ENCODE measurements at places on chromosomes 6 and 20.
A peak's percentile ranks its signal among the peaks of the same experiment; 100 is the strongest.

- no peak for DNase-seq
Measured at GRCh38 chr20:6038256-6038655, 15.6 kb downstream of the LRRN4 start.

DNA sequence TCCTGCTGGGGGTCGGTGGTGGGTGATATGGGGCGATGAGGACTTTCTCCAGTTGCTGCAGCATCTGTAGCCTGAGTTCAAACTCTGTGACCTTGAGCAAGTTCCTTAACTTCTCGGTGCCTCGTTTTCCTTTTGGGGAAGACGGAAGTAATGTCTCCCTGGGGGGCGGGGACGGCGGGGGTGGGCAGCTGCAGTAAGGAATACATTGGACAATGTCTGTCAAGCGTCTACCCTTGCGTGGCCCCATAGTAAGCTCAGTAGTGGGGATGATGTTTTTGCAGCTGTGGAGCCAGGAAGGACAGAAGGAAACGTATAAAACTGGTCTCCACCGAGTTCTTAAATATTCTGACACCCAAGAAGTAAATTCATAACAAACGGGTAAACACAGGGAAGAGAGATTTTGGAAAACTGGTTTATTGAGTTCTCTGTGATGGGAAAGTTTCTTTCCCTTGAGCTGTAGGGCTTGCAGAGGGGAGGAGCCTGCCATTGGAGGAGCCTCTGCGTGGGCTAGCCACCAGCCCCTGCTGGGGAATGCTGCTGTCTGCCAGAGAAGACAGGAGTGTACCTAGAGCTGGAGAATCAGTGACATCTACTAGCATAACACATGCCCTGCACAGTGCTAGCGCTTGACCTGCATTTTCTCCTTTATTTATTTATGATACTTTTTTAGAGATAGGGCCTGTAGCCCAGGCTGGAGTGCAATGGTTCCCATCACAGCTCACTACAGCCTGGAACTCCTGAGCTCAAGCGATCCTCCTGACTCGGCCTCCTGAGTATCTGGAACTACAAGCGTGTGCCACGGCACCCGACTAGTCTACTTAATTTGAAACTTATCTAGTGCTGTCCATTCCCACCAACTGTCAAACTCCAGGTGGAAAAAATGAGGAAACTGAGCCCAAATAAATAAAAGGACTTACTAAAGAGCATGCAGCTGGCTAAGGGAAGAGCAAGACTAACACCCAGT, 1.2 kb upstream of the ACSS1 start:
- DNase-seq, result no peak

DNA sequence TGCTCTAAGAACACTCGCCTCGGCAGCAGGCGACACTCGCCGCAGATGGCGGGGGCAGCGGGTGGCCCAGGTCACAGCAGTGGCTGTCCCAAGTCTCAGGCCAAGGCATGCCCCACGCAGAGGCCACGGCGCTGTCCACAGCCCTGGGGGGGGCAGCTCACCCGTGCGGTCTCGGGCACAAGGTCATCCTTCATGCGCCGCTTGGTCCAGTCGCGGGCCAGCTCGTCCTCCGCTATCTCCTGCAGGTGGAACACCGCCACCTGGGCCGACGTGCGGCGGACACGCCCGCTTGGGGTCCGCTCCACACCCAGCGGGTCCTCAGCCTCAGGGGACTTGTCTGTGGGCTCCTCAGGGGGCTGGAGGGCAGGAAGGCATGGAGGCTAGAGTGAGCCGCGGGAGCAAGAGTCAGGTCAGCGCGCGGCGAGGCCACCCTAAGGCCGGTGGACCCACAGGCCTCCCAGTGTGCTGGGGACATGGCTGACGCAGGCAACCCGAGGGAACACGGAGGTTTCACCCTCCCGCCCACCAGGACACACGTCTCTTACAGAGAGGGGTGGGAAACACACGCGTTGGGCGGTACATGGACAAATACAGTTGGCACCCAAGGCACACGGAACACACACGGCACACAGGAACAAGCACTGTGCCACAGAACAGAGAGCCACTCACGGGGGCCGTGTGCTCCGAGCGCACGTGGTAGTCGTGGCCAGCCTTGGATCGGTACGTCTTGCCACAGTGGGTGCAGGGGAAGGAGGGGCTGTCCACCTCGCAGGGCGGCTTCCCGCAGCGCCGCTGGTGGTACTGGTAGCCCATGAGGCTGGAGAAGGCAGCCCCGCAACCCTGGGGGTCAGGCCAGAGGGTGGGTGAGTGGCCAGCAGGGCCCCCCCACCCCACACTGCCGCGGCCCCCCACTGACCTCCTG, 6.5 kb upstream of the UCKL1 start:
- DNase-seq, result no peak

GRCh38 chr20:36969478-36970186, 18.1 kb upstream of the SAMHD1 start:
- no peak for DNase-seq

- peak; percentile 98 for DNase-seq
Measured at GRCh38 chr6:128233531-128233930, 286.9 kb downstream of the PTPRK start.

DNA sequence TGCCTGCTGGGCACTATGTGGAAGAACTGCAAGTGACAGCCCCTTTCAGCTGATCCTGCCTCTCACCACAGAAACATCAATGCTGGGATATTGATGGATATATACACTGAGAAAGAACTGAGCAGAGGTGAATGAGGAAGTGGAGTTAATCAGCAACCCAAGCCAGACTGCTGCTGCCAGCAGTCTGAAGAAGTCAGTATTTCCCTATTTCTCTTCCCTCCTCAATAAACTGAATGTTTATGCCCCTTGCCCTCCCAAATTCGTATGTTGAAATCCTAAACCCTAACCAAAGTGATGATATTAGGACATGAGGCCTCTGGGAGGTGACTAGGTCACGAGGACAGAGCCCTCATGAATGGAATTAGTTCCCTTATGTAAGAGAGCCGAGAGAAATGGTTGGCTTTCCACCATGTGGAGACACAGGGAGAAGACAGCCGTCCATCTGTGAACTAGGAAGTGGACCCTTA, 76.3 kb downstream of the CDK19 start:
- DNase-seq, result no peak

DNA sequence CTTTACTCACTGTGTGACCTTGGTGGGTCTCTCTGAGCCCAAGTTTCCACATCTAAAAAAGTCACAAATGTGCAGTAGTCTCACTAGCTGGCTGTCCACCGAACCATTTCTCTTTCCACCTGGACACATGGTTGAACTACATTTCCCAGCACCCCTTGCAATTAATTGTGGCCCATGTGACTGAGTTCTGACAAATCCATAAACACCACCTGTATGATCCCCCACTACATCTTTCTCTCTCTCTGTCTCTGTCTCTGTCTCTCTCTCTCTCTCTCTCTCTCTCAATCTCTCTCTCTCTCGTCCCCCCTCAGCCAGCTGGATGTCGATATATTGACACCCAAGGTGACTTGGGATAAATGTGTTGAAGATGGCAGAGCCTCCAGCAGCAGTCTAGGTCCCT, 42.8 kb downstream of the SNHG17 start:
- no peak for DNase-seq

DNA sequence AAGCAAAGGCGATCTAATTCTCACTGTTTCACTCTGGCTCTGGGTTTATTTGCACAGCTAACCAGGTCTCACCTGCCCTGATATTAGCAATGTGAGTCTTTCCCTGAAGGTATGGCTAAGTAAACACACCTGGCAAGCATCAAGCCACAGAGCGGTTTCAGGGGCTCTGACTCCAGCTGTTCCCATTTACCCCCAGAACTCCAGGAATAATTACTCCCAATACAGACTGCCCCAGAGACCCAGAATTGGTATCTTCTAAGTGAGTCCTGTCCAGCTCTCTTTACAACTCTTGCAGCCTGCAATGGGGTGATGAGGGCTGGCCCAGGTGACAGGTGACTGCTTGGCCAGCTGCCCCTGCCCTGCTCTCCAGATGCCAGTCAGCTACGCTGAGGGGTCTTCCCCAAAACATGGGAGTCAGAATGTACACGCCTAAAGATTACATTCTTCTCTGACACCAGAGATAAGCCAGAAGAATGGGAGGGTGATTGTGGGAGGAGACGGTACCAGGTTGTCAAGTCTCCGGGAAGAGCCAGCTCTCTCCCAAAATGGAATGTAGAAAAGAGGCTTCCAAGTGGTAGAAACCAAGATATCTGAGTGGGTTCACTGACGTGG, 4.9 kb upstream of the LRRN4 start:
- no peak for DNase-seq

GRCh38 chr6:145694083-145694737, 41.1 kb downstream of the EPM2A start:
- DNase-seq, result no peak

- DNase-seq, result no peak
Measured at GRCh38 chr20:63309261-63310071, 16.5 kb downstream of the COL20A1 start.

GRCh38 chr6:140105857-140106256, 731.4 kb upstream of the CITED2 start:
- no peak for DNase-seq

GRCh38 chr20:7463290-7463689, 477.0 kb downstream of the HAO1 start:
- no peak for DNase-seq

DNA sequence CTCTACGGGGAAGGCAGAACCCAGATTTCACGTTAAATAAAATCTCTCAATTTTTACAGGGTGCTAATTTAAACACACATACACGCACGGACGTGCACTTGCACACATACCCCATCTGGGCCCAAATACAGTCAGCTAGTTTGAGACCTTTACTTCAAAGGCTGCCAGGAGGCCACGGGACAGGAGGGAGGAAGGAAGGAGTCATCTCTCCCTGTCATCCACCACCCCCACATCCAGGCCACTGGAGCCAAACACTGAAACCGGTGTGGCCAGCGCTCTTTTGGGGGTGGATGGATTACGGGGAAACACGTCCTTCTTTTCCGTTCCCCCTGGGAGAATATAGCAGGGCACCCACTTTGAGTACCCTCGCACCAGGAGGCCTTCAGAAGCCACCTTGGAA, 60.1 kb downstream of the ZNF831 start:
- DNase-seq, result no peak

- DNase-seq, result no peak
Measured at GRCh38 chr6:38805127-38805655, 90.1 kb downstream of the DNAH8 start.

GRCh38 chr6:30169658-30170614, 6.6 kb downstream of the TRIM15 start:
- peak; percentile 38 for DNase-seq

- no peak for DNase-seq
Measured at GRCh38 chr6:20447581-20448132, 46.0 kb downstream of the E2F3 start.

DNA sequence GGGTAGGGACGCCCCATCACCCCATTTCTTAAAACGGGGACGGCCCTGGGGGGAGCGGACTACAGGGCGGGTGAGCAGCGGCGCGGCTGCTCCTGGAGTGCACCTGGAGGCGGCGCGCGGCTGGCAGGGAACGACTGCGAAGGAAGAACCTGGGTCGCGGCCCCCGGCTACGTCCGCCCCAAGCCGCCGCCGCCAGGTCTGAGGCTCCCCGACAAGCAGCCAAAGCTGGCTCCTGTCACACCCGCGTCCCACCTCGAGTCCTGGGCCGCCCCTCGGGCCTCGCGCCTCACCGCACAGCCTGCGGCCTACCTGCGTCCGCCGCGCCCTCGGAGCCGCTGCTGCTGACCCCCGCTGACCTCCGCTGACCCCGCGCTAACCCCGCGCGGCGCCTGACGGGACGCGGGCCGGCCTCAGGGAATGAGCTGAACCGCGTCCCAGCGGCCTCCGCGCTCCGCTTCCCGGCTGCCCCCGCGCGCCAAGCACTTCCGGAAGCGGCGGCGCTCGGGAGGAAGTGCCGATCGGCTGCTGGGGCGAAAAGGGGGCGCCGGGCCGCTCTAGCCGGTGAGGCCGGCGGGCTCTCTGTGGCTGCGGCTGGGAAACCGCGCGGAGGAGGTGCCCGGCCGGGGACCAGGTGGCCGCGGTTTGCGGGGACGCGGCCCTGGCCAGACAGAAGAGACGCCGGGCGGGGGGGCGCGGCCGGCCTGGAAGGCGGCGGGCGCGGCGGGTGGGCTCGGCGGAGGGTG, at the start of the genes ARFRP1 and ZGPAT:
Gene ARFRP1, minus strand, starts transcription at position 419 of the 743 bp plus-strand sequence. CDS start 885 bp downstream, outside the sequence.
Gene ZGPAT, plus strand, starts transcription at position 482 of the 743 bp plus-strand sequence. CDS start 542 bp downstream, outside the sequence.
- DNase-seq, result peak; percentile 58

DNA sequence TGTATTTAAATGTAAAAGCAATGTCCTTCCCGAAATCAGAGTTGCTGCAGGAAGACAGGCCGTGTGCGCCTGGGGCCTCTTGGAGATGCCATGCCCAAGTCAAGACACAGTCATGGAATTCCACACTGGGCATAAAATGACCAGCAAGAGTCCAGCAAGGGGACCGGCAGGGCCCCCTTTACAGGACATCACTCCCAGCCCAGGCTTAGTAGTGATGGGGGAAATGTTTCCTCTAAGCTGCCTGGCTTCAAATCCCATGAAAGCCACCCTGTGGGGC, 1.9 kb upstream of the PPP1R3G start:
- no peak for DNase-seq

DNA sequence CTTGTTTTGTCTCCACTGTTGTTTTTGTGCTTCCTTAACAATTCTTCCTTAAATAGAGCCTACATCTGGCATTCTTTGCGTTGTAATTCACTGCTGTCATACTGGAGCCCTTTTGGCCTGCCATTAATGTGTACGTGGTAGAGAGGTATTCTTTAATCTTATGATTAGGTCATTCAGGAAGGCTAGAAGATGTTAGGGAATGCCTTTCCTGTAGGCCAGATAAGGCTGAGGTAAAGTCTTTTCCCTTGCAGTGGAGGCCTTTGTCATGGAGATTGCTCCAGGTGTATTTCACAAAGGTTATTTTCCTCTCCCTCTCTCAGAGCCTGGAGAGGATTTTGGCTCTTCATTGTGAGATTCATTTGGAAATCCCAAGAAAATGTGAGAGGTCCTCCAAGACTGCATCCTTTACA, 146.9 kb downstream of the FUT9 start:
- no peak for DNase-seq

- no peak for DNase-seq
Measured at GRCh38 chr6:39035681-39036080, 12.9 kb upstream of the GLP1R start.

GRCh38 chr6:34333858-34334257, 58.6 kb downstream of the NUDT3 start:
- no peak for DNase-seq

- no peak for DNase-seq
Measured at GRCh38 chr6:139429580-139430145, 55.2 kb upstream of the CITED2 start.

GRCh38 chr6:2918936-2919335, 15.8 kb upstream of the SERPINB9 start:
- no peak for DNase-seq

GRCh38 chr6:152207915-152208714, 400.6 kb downstream of the ESR1 start:
- no peak for DNase-seq

DNA sequence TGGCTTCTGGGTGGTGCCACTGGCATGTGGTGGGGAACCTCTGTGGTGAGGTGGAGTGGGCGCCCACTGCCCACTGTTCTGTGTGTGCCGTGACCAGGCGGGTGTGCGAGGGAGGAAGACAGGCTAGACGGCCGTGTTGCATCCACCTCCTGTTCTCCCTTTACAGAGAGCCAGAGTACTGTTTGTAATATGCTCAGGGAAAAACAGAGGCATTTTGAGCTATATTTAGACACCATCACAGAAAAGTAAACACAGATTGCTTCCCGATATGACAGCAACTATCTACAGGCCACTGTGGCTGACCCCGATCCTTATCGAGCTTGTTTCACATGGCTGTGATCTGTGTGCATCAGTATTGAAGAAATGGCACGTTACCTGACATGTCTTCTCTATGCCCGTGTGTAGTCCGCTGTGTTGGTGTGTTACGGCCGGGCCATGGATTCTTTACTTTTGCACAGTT, 45.6 kb downstream of the ARID1B start:
- DNase-seq, result no peak

Data from DMS 273 treated with DMSO at 0.1 percent for 48 hours (cell line).